Activated CD4-positive, alpha-beta T cell treated with anti-CD3 and anti-CD28 coated beads, Interleukin-2, amount 10 ng/mL, durations not matched to agents 7 days and 5 days (primary cell): ENCODE measurements at places on chromosomes 11 and 22. TPM values are rescaled to one million over a fixed set of nuclear protein-coding genes. Genes with fewer than 3 reads are reported as not detected.

GRCh38 chr11:30565027-30565426 lies 21.1 kb downstream of the MPPED2 start:
- no peak for DNase-seq

DNA sequence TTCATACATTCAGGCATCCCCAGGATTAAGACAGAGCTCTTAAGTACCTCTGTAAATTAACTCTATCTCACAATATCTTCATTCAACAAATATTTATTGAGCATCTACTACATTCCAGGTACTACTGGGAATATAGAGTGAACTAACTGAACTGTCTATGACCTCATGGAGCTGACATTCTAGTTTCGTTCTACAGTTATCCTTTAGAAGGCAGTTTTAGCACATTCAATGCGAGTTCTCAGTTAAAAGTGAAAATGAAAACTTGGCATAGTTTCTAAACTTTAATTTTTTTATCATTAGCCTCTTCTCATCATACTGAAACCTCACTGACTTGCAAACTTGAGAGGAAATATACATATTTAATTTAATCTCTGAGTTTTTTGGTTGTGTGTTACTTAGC lies 10.7 kb upstream of the MS4A6E start:
- DNase-seq = no peak

CPT1A gene
- total RNA-seq = 69.9 TPM

NXPE4 gene
- total RNA-seq = not detected

GRCh38 chr22:50148166-50148500 lies 22.4 kb upstream of the PANX2 start:
- no peak for DNase-seq

DNA sequence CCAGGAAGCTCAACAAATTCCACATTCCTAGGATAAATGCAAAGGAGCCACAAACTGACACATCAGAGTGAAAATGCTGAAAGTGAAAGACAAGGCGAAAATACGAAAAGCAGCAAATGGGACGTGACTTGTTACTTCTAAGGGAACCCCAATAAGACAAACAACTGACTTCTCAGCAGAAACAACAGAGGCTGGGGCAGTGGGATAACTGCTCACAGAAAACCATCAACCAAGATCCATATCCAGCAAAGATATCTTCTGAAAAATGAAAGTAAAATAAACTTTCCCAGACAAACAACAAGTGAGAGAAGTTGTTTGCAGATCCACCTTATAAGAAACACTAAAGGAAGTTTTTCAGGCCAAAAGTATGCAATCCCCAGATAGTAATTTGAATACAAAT lies 72.1 kb downstream of the DGCR2 start:
- no peak for DNase-seq

- DNase-seq = no peak
Observed at GRCh38 chr22:32414191-32414590, 2.1 kb upstream of the RTCB start.

DNA sequence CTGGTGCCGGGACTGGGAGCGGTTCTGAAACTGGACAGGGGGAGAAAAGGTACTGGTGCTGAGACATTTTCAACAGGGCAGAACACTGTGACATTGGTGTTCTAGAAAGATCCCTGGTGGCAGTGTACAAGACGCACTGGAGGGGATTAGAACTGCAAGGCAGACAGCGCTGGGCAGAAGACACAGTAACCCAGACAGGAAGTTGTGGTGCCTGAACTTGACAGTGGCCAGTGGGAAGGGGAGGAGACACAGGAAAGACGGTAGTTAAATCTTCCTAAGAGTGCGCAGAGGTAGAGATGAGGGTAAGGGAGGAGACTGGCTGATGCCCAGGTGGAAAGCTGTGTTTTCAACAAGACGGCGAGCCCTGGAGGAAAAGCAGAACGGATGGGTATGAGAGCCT lies 24.5 kb downstream of the FAM227A start:
- DNase-seq = peak; percentile 34

GRCh38 chr11:110606415-110606814 lies 105.8 kb downstream of the ARHGAP20 start:
- DNase-seq = no peak

DNA sequence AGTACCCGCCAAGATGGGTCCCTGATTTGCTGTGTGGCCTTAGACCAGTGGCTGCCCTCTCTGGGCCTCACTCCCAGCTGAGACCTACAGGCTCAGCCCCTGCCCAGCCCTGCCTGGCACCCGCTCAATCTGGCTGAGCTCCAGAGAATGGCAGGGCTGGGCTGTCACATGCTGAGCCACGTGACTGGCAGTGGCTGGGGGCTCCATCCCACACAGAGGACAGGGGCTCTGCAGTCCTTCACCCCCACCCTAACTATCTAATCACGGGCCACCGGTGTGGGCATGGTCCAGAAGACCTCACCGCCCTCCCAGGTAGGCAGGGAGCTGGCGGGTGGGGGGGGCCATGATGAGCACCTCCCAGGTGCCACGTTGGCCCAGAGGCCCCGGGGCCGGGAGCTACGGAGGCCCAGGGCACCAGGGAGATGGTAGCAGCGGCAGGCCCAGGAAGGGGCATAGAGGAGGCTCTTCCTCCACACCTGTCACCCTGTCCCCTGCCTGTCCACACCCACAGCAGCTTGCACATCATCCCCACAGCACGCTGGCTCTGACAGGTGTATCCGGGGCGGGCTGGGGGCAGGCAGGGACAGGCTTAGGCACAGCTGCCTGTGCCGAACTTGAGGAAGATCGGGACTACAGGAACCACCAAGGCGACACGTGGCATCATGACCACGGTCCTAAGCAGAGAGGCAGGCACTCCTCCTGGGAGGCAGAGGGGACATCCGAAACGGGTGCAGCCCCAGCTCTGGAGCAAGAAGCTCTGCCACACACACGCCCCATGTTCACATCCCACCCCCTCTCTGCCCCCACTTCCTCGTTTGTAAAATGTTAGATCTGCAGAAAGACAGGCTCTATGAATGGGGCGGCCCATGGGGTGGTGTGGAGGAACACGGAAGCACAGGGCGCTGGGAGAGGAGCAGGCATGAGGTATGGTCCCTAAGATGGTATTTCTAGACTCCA lies 1.5 kb upstream of the ALDH3B1 start:
- no peak for DNase-seq

VWCE gene
- 1.7 TPM for total RNA-seq

KIAA1671 gene
- total RNA-seq = 25.4 TPM

LINC01488 gene
- total RNA-seq = not detected

DNA sequence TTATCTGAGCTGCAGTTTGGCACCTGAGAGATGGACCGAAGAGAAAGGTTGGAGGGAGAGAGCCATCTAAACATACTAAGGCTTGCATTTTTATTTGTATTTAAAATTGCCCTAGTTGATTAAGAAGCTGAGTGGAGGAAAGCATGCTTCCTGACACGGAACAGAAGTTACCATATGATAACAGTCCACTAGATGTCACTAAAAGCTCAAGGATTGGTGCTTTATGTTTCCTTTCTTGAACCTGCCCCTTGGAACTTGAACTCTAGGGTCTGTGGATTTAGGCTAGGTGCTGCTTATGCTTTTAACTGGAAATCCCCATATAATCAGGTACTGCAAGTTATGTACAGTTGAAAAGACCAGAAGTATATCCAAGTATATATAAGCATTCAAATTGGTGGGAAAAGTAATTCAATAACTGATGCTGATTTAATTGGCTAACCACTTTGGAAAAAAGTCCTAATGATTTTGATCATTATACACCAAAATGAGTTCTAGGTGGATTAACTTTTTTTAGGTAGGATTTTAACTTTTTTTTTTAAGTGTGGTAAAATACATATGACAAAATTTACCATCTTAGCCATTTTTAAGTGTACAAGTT lies 9.5 kb downstream of the RBMXL2 start:
- peak; percentile 13 for DNase-seq

STX3 gene
- total RNA-seq = 39.6 TPM

GRCh38 chr22:22817468-22818201 lies 70.0 kb upstream of the IGLL5 start:
- no peak for DNase-seq

DNA sequence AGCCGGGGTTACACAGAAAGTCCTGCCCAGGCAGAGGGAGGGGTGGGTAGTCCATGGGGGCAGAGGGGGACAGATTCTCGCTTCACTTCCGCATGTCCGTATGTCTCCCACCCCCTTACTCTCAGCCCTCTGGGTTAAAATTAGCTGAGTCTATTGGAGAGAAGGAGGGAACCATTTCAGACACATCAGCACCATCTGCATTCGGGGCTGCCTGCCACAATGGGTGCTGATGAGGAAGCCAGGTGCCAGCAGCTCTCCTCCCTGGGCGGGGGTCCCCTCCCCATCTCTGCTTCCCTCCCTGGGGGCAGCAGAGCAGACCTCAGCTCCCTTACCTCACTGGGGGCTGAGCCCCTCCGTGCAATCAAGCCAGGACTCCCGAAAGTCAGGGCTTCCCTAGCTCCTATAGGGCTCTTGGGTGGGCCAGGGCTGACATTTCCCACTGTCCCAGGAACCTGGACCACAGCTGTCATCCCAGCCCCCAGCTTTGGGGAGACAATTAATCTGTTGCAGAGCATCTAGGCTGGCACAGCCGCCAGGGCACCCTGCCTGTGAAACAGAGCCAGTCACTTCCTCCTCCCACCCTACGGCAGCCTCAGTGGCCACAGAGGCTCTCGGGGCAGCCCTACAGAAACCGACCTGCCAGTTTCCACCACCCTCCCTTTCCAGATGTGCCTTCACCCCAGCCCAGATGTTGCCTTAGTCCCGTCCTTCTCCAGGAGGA lies 67.3 kb downstream of the PDE2A start:
- no peak for DNase-seq

- DNase-seq = no peak
Observed at GRCh38 chr11:3130269-3131071, 34.6 kb downstream of the OSBPL5 start.

- DNase-seq = no peak
Observed at GRCh38 chr22:39958949-39959639, 1.1 kb upstream of the TMA7B start.

GRCh38 chr11:132228746-132229325 lies 858.4 kb downstream of the NTM start:
- DNase-seq = no peak

SLC22A6 gene
- total RNA-seq = not detected

- DNase-seq = no peak
Observed at GRCh38 chr11:1372660-1373059, 17.1 kb upstream of the BRSK2 start.

GRCh38 chr11:132523929-132524328 lies 1008.4 kb downstream of the OPCML start:
- DNase-seq = no peak

- DNase-seq = peak; percentile 61
Observed at GRCh38 chr11:72668629-72669347, 5.4 kb downstream of the PDE2A start.

- no peak for DNase-seq
Observed at GRCh38 chr11:86790867-86791849, 9.2 kb upstream of the PRSS23 start.

NRIP3 gene
- 0.75 TPM for total RNA-seq

TIGD3 gene
- 0.42 TPM for total RNA-seq

KIAA0930 gene
- total RNA-seq = 17.8 TPM

DNA sequence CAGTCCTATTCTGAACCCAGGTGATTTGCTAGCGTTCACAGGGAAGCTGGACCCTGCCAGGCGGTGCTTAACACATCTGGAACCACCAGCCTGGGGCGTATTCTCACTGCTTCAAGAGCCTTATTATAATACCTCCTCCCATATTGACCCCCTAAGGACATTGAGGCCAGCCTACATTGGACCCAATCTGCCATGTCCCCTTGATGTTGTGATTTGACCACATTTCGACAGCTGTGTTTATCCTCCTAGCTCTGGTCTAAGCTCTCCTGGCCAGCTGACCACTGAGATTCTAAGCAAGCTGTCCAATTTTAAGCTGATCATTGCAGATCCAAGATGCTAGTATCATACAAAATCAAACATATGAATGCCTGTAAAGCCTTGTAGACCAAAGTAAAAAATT lies 148.1 kb upstream of the BLID start:
- no peak for DNase-seq

DNA sequence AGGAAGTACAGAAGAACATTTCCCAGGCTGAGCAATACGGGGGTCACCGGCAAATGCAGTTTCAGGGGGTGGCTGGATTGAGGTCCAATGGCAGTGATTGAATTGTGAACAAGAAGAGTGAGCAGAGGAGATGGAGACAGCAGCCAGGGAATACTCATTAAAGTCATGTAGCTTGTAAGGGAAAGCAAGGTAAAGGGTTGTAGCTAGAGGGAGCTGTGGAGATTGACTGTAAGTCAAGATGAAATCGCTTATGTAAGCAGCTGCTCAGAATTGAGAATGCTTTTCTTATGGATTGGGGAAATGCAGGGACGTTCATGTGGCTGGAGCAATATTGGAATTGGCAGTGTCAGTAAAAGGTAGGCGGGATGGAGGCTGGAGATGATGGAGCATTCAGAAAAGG lies 111.4 kb upstream of the TBCEL start:
- DNase-seq = no peak

GRCh38 chr11:130159139-130159538 lies 443 bp upstream of the ST14 start:
- DNase-seq = no peak

DNA sequence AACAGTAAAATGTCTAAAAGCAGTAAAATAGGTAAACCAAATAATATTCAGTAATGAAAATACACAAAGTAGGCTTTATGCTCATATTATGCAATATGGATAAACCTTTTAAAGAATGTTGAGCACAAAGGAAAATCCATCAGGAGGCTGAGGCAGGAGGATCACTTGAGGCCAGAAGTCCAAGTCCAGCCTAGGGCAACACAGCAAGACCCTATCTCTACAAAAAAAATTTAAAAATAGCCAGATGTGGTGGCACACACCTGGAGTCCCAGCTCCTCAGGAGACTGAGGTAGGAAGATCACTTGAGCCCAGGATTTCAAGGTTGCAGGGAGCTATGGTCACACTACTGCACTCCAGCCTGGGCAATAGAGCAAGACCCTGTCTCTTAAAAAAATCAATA lies 17.7 kb upstream of the LMO2 start:
- DNase-seq = no peak

DNA sequence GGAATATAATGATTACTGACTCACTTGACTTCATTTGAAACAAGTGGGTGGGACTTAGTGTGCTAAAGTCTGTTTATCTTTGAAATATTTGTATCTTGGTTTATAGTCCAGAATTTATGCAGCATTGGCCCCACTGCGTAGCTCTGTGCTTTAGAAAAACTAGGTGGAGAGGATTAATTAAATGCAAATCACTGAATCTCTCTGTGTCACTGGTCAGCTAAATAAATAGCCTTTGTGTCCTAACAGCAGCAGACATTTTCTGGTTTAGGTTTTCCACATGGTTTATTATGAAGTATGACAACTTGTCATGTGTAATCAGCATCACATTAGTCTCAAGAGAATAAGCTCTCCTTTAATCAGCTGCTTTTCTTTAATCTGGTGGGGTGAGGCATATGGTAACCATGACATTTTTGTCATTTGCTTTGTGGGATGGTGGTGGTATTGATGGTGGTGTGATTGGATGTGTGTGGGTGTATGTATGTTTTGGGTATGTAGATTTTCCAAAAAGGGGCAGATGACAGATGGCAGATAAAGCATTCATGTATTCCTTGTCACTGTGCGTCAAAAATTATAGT lies 33.9 kb downstream of the BCL2L13 start:
- no peak for DNase-seq

GRCh38 chr11:133606124-133606523 lies 73.8 kb upstream of the OPCML start:
- no peak for DNase-seq

CRYBA4 gene
- total RNA-seq = not detected
